ENCODE measurements at places on chromosomes 7 and 10. TPM values are rescaled to one million over a fixed set of nuclear protein-coding genes. Genes with fewer than 3 reads are reported as not detected.

DNA sequence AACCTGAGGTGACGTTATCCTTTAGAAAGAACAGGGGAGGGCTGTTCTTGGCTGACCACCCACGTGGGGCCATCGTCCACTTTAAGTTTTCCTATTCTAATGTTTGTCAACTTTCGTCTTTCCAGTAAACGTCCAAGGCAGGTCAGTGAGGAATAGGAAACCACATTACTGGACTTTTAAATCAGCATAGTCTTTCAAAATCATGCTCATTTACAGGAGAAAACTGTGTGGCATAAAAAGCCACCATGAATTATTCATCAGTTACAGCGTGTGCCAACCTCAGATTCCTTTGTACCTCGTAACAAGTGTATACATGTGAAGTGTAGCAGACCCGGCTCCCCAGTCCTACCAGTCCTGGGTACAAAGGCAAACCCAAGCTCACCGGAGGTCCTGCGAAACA is 25.1 kb upstream of the ABLIM1 start:
- DNase-seq, result no peak

Gene STARD3NL
- 72.3 TPM for total RNA-seq

- peak; percentile 83 for DNase-seq
These were observed 281.2 kb upstream of the VSTM2A start for GRCh38 chr7:54260941-54261371.

GRCh38 chr7:39271402-39271801 is 293.7 kb downstream of the POU6F2 start:
- peak; percentile 4 for DNase-seq

Gene INA
- 0.33 TPM for total RNA-seq

- no peak for DNase-seq
These were observed 595.9 kb downstream of the DNAJB6 start for GRCh38 chr7:157932498-157933218.

- no peak for DNase-seq
These were observed 5.1 kb downstream of the ERV3-1 start for GRCh38 chr7:65001291-65001814.

GRCh38 chr10:7239312-7239985 is 171.4 kb downstream of the SFMBT2 start:
- DNase-seq, result no peak

GRCh38 chr10:132932461-132933307 is 9.7 kb downstream of the CFAP46 start:
- DNase-seq, result no peak

DNA sequence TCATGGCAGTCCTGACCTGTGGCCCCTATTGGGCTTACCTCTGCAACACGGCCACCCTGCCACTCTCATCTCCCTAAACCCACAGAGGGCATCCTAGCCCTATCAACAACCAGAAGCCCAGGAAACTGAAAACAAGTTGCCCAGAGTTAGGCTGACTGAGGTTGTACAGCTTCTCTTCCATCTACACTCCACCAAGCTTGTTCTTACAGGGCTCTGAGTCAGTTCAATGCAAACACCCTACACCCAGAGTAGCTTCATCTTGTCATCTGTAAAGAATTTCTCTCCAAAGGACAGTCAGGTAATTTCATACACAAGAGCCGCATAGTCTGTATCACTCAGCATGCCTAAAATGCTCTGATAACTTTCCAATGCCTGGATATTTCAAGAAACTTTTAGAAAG is 175.4 kb downstream of the ARID5B start:
- peak; percentile 83 for DNase-seq

DNA sequence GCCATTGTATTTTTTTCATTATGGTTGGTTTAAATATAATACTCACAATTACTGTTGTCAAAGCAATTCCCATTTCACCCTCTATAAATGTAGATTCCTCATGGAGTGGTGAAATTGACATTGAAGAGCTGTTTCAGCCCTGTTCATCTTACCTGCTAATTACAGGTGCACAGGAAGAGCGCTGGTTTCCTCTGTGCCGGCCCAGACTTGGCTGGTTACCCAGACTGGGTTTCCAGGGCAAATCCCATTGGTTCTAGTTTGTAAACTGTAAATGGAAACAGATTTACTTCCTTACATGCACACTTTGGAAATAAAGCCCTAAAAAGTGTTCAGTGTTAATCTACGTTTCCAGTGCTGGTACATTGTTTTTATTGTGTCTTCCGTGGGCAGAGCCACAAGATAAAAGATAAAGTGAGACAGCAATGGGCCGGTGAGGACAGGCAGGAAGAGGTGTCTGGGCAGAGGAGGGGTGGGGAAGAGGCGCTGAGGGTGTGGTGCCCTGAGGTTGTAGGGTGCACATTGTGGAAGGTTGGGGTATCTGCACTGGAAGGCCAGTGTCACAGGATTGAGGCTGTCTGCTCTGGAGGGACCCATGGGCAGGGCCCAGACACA is 71.6 kb upstream of the ZPBP start:
- DNase-seq, result no peak

Gene INSYN2A
- total RNA-seq, result 0.27 TPM

- no peak for DNase-seq
These were observed 48.0 kb upstream of the CYP2C9 start for GRCh38 chr10:94890264-94891022.

DNA sequence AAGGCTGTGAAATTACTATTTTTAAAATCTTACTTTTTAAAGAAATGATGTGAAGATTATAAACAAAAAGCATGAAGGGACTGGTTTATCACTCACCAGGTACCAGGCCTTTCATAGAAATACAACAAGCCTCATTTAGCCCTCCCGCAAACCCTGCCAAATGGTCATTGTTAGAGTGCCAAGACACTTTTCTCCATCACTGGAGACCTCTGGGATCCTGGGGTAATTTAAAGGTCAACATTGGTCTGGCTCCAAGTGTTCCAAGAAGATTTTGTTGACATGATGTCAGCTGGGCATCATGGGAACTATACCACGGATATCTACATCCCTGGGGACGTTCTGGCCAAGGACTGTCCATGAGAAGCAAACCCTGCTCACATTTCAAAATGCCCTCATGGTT is 138.0 kb upstream of the FRMD4A start:
- DNase-seq, result no peak

- no peak for DNase-seq
These were observed 5.9 kb downstream of the SAP25 start for GRCh38 chr7:100567751-100568175.

Gene CABCOCO1
- total RNA-seq, result 3.4 TPM

DNA sequence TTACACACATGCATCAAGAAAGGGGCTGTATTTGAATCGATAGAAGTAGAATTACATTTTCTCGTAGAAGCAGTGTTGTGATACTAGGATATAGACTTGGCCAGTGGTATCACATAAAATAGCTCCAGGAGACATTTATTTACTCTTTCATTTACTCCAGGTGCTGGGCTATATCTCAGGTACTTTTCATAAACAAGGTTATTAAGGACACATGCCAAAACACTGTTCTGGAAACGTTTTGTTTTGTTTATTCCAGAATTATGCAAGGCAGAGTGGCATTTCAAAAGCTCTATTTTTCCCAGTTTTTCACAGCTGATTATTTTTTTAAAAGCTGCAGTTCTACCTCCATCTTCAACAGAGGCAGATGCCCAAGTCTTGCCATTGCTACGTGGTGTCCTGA is 37.8 kb upstream of the SEC61G start:
- DNase-seq, result no peak

GRCh38 chr10:132706701-132707100 is 79.2 kb downstream of the NKX6-2 start:
- no peak for DNase-seq

Gene VPS41
- total RNA-seq, result 308 TPM

DNA sequence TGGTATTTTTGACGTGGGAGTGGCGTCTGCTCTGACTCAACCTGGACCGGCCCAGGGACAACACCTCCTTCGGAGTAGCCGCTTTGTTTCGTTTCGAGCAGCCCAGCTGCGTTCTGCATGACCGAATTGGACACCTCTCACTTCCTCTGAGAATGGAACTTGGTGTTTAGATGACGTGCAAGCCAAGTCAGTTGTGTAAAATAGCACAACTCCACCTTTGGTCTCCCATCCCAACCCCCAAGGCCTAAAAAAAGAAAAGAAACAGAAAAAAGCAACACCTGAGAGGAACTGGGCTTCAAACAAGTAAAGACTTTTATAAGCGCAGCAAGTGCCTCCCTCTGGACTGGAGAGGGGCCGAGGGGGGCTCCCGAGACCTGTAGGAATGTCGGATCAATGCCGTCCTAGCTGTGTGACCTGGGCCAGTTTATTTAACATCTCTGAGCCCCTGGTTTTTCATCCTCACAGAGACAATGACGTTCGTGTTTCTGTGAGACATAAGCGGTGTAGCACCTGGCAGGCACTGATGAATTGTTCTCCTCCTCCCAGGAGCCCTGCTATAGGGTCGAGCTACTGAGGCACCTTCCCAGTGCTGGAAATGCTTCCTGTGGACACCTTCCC is 52.0 kb upstream of the SMNDC1 start:
- DNase-seq, result peak; percentile 69

Data from fibroblast of the aortic adventitia (primary cell).